Activated CD4-positive, alpha-beta T cell treated with anti-CD3 and anti-CD28 coated beads for 24 hours (primary cell): ENCODE measurements at places on chromosomes 3 and 15.

DNA sequence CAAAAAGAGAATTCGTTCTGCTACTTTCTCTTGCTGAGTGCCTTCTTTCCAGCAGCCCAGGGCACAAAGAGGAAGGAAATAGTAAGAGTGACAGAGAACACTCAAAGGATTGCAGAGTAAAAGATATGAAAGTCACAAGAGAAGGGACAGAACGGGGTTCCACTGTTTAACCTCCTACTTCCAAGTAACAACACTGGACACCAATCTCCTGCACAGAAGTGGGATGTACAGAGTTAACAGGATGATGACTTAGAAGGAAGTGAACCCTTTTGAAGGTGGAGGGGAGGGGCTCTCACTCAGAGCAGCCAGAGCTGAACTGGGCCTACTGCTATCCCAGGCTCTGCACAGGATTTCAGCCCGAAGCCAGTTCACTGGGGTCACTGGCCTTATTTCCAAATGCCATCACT, 130.1 kb upstream of the PRICKLE2 start:
- no peak for DNase-seq

DNA sequence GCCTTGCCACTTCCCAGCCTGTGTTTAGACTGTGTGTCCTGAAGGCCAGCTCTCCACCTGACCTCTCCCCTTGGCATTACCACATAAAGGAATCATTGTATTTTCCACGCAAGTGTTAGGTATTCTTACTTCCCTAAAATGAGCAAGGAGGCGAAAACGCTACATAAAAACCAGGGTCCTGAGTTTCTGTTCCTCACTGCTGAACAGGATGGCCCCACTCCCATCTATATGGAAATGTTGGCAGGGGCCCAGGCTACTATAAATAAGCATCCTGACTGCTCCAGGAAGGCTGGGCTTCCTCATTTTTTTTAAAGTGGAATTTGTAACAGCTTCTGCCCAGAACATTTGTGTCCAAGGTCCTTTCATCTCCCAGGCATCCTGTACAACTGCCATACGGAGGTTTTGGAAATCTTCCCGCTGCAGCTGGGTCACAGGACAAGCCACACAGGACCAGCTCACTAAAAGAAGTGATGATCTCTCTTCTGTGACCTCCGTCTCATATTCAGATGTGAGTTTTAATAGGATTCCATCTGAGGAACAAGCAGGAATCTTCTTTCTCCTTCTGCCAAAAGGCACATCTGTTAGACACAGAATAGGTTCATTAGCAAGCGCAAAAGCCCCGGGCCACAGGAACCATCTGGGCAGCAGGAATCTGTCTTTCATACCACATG, 56.4 kb upstream of the LIMD1 start:
- no peak for DNase-seq

DNA sequence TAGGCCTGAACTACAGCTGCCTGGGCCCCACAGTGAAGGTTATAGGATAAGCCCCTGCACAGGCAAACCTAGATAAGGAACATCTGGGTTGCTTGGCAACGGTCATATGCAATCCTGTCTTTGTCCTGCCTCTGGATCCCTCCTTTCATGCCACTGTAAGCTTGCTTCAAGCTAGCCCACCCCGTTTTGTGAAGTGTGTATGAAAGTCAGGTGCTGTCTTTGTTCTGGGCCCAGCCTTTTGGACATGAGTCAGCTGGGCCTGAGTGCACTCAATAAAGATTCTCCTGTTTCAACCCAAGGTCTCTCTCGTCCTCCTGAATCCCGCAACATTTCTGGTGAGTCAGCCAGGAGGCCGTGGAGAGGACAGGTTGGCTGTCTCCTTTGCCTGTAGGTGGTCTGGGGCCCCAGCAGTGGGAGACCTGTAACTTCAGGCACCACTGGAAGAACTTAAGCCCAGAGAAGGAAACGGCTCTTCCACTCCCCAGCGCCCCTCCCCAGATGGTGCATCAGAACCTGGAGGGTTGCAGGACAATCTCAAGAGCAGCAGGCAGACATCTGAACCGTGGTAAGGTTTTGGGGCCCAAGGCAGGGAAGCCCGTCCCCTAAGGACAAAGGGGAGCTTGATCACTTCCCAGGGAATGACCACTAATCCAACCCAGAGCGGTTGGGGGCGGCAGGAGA, 8.3 kb upstream of the SLC9C1 start:
- no peak for DNase-seq

DNA sequence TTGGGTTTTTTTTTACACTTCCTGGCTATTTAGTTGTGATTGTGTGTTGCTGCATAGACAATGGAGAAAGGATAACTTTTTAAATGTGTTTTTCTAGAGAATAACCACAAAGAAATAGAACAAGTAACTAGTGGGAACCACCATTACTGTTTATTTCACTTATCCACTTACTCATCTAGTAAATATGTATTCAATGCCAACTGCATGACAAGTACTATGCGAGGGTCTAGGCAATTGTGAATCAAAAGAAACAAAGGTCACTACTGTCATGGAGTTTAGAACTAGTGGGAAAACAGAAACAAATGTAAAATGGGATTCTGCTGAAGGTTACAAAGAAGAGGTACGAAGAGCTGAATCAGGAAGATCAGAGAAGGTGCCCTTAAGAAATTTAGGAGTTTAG, 600.9 kb upstream of the ROBO2 start:
- DNase-seq: no peak

GRCh38 chr15:99998661-99999101, 265.4 kb upstream of the LYSMD4 start:
- DNase-seq: no peak

DNA sequence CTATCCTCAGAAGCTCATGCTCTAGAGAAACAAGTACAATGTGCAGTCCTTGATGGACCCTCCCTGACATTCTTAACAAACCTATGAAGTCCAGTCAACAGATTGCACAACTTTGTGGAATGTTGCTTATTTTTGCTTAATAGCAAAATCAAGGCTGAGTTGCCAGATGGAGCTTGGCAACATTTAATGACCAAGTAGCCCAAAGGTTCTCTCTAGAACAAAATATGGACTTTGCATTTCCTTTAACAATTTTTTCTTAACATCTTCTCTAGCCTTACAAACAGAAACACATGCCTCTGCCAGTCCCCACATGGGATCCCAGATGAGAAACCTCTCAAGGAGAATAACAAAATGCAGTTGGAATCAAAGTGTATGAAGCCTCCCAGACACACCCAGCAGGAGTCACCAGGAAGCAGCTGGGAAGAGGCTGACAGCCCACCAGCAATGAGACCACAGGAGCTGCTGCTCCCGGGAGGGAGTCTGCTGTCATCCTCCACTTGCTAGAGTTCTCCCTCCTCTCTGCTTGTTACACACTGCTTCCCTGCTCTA, 422.5 kb upstream of the CDIN1 start:
- no peak for DNase-seq

- peak; percentile 19 for DNase-seq
Measured at GRCh38 chr3:57164217-57164656, 916 bp downstream of the IL17RD start.

GRCh38 chr3:143826296-143826695, 22.0 kb downstream of the SLC9A9 start:
- DNase-seq: no peak

GRCh38 chr15:63763476-63764123, 70.1 kb downstream of the HERC1 start:
- no peak for DNase-seq

GRCh38 chr3:168273917-168274316, 178.2 kb upstream of the GOLIM4 start:
- DNase-seq: no peak
